Peyer's patch (tissue), 4 donors: ENCODE measurements at places on chromosomes 4 and X.

DNA sequence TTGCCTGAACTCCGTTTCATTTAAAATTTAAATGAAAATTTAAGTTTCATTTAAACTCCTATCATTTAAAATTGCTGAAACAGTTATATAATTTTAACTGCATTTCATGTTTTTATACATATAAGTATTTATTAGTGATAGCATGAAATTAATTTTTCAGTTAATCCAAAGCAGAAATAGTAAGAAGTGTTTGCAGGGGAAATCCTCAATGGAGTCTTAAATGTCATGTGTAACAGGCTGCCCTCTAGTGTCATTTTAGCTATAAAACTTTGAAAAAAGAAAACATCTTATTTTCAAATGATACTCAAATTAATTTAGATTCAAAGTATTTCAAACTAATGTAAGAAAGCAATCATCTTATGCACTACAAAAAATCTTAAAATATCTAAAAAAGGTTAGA is 27.2 kb downstream of the TAPT1 start:
- no peak for DNase-seq

DNA sequence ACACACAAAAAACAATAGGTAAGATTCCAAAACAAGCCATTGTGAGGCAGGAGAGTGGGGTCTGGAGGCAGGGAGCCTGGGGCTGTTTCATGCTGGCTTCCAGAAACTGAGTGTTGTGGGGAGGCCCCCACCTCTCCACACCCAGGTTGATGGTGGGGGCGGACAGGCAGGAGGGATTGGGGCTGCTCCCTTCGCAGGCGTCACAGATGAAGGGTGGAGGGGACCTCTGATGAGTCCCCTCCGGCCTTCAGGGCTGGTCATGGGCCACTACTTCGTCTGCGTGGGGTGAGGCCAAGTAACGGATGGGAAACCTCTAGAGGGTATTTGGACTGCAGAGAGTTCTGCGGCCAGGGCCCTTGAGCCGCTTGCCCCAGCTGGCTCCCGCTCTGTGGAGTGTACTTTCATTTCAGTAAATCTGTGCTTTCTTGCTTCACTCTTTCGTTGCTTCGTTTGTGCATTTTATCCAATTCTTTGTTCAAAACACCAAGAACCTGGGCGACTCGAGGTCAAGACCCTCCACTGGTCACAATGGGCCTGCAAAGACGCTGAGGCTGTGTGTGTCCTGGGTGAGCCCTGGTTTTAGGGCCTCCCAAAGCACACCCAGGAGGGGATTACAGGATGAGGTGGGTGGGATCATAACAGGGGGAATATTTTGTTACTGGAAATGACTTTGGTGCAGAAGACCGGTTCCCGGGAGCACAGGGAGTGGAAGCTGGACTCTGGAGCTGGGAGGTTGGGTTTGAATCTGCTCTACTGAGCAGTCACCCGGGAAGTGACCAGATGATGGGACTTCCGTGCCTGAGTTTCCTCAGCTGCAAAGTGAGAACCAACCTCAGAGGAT is 83.7 kb upstream of the ADRA2C start:
- DNase-seq = no peak

GRCh38 chr4:183469285-183469684 is 24.8 kb downstream of the CDKN2AIP start:
- no peak for DNase-seq

- DNase-seq = no peak
Observed at GRCh38 chr4:94571715-94572114, 120.0 kb downstream of the PDLIM5 start.

DNA sequence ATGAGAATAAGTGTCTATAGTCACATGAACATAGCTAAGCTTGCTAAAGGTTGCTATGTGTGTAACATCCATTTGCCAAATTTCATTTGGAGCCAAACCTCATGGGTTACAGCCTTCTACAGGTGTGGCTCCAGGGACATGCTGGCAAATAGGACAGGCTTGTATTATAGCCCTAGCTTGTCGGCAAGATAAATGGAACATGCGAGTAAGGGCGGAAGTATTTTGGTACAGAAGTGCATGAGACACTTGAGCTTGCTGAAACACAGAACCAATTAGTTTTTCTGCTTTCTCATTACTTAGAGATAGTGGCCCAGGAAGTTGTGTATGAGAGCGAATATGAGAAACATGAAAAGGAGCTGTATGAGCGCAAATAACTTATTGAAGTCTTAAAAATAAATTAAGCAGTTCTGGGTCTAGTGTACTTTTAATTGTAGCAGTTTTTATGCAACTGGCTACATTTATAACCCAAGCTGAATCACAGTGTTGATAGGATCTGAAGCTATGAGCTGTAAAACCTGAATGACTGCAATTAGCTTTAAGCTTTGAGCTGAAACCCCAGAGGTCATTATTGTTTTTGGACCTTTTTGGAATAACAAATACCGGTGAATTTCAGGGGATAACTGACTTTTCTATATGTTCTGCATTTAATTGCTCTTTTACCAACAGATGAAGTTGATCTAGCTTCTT is 64.6 kb downstream of the KDM5C start:
- DNase-seq = no peak

GRCh38 chrX:20248592-20249192 is 18.0 kb downstream of the RPS6KA3 start:
- DNase-seq = no peak

DNA sequence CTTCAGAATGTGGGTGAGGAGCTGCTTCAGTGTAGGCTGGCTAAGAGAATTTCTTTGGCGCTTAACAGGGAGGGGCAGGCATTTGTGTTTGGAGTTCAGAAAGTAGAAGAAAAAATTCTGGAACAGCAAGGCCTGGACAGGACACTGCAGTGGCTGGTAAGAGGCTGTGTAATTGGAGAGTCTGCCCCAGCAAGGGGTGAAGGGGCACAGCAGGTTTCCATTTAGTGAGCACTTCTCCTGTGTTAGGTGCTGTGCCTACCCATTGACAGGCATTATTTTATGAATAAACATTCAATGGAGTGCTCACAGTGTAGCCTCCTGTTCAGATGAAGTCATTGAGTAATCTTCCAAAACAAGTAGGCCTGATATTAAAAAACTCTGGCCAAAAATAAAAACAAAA is 10.7 kb upstream of the CPE start:
- DNase-seq = no peak

- peak; percentile 89 for DNase-seq
Observed at GRCh38 chr4:122716825-122717448, 15.6 kb upstream of the BBS12 start.

DNA sequence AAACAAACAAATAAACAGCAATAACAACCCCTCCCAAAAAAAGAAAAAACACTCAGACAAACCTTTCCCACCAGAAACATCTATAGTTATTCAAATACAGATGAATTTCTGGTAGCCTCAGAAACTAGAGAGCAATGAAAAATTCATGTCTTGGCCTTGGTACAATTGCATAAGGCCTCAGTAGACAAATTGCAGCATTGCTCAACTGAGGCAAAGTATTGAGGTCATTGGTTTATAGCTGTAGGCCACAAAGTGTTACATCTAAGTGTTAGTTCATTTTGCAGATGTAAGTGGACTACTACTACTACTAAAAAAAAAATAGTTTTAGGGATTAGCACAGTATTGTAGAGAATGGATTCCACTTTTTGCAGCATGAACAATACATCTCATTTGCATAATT is 2268.3 kb downstream of the ARAP2 start:
- no peak for DNase-seq

DNA sequence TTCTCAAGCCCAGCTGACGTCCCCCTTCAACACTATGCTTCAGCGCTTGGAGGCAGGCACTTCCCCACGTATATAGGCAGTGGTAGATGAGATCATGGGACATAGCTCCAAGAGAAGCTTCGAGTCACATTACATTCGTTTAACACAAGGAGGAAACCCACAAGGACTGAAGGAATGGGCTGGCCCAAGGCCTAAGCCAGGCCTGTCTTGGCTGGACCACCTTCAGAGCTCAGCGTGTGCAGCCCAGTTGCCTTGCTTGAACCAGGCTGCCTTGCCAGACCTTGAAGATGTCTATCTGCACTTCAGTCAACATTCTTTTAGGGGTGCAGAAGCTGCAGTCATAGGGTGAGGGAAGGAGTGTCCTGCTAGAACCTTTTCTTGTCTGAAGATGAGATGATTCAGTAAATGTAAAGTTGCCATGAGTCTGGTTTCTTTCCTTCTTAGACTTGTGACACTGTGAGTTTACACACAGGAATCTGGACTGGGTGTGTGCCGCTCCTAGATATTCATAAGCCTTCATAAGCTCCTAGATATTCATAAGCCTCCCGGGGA is 144.1 kb upstream of the RBPJ start:
- DNase-seq = no peak
